ENCODE measurements at places on chromosomes 3 and 15.

GRCh38 chr3:11379238-11379823 is 107.1 kb downstream of the ATG7 start:
- no peak overlapping the region for H3K4me3 ChIP-seq
- H3K36me3 ChIP-seq = peaks cover 24% of the 10 kb centered on the region
- no peak for DNase-seq
- H3K27me3 ChIP-seq = no peaks in the 10 kb centered on the region
- H3K27ac ChIP-seq = no peak overlapping the region

DNA sequence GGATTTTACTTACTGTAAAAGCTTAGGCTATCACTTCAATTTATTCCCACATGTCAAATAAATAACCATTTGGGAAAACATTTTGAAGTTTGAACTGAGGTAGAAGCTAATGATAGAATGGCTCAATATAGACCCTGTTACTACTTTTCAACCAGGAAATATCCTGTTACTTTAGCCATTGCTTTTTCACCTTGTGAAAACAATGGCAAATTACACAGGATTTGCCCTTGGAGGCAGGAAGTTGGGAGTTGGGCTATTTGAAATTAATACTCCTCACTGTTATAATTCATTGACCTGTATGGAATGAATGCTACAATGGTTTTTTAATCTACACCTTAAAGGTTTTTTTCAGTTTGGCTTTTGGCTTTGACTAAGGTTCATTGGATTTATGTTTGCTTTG is 98.1 kb upstream of the UBE2E2 start:
- no peaks in the 10 kb centered on the region for H3K36me3 ChIP-seq
- no peaks in the 10 kb centered on the region for H3K4me1 ChIP-seq
- DNase-seq = no peak
- no peaks in the 10 kb centered on the region for H3K27me3 ChIP-seq
- H3K27ac ChIP-seq = no peak overlapping the region
- no peak overlapping the region for H3K4me3 ChIP-seq

- H3K27me3 ChIP-seq = no peaks in the 10 kb centered on the region
- peak overlapping the region; percentile 47 for H3K27ac ChIP-seq
- H3K36me3 ChIP-seq = peaks cover 28% of the 10 kb centered on the region
Measured at GRCh38 chr3:47910777-47911440, 105.3 kb downstream of the MAP4 start.

GRCh38 chr3:192831111-192831644 is 86.5 kb downstream of the MB21D2 start:
- H3K36me3 ChIP-seq = peaks cover 4% of the 10 kb centered on the region
- H3K27ac ChIP-seq = no peak overlapping the region
- H3K4me1 ChIP-seq = no peaks in the 10 kb centered on the region
- no peak overlapping the region for H3K4me3 ChIP-seq

DNA sequence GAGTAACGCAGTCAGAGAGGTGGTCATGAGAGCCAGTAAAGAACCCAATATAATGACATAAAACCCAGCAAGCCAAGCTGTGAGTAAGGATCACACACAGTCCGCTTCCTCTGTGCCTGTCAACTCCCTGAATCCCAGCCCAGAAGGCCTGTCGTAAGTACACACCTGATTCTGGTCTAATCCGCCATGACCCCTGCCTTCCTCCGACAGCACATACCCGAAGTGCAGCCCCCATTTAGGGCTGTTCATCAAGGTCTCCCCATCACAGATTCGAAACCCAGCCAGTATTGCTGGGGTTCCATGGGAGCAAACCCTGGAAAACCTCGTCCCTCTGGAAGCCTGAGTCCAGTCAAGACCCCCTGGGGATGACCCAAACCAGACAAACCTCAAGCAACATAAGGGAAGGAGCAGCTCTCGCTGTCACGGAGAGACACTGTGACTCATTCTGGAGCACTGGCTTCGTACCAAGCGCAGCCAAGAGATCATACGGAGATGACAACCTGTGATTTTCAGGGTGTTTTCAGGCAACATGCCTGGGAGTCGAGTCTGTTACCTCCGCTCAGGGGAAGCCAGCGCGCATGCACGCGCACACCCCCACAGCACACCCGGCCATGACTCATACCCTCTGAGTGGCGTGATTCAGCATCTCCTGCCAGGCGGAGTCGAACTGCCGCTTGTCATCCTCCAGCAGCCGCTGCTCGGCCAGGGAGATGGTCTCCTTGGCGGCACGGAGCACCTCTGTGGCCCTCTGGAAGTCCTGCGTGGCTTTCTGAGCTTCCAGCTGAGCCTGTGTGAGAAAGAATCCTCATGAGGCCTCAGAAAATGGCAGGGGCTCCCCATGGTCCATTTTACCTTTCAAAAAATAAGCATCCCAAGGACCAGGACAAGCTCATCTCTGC is 63.0 kb downstream of the SH3BP5 start:
- peaks cover 19% of the 10 kb centered on the region for H3K36me3 ChIP-seq
- peak overlapping the region; percentile 84 for H3K27ac ChIP-seq
- H3K4me1 ChIP-seq = peaks cover 78% of the 10 kb centered on the region
- peak overlapping the region; percentile 71 for H3K4me3 ChIP-seq
- peak; percentile 75 for DNase-seq

DNA sequence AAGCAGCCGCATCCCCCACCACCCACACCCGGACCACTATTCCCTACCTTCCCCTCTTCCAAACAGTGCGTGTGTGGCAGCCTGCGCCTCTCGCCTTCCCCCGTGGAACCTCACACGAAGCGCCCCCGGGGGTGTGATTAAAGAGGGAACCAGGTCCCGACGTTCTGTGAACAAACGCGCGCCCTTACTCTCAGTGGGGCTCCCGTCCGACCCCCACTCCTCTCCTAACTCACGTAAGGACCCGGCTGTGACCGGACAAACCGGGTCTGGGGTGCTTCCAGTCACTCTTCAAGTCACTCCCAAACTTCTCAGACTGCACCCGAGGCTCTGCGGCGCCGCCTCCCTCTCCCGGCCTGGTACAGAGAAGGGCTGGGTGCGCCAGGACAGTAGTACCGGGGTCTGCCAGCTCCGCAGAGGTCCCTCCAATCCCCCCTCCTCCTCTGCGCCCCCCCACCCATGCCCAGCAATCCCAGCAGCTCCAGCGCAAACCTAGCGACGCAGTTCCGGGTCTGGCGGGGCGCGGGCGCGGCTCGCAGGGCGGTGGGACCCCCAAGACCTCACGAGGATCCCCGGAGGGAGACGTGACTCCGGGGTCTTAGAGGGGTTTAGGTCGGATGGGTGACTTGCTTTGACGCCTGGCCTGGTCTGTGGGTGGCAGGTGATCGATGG is 574 bp downstream of the DUOXA1 start:
- DNase-seq = no peak
- H3K27ac ChIP-seq = no peak overlapping the region
- no peak overlapping the region for H3K4me3 ChIP-seq
- peaks cover 1% of the 10 kb centered on the region for H3K4me1 ChIP-seq
- H3K27me3 ChIP-seq = peaks cover 83% of the 10 kb centered on the region
- no peaks in the 10 kb centered on the region for H3K36me3 ChIP-seq

DNA sequence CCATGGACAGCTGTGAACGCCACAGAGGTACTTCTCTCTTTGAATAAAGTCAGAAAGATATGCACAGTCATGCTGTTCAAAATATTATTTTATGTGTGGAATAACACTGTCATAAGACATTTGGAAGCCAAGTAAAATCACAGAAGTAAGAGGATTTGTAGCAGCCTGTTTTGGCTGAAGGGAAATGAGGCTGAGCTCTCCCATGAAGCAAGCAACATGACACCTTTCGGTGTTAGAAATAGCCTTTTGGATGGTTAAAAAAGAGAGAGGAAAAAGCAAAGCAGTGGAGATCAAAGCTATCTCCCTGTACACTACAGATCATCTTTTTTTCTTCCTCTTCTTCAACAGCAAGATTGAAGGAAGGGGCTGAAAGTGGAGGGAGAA is 755.3 kb downstream of the ROBO1 start:
- no peak overlapping the region for H3K27ac ChIP-seq
- DNase-seq = no peak
- H3K4me3 ChIP-seq = no peak overlapping the region
- no peaks in the 10 kb centered on the region for H3K36me3 ChIP-seq

GRCh38 chr3:69695933-69696332 is 43.3 kb upstream of the MITF start:
- no peaks in the 10 kb centered on the region for H3K36me3 ChIP-seq
- peaks cover 7% of the 10 kb centered on the region for H3K27me3 ChIP-seq
- no peak overlapping the region for H3K27ac ChIP-seq
- DNase-seq = no peak

GRCh38 chr3:107142786-107143575 is 234.3 kb upstream of the CCDC54 start:
- H3K27me3 ChIP-seq = peaks cover 24% of the 10 kb centered on the region
- H3K4me1 ChIP-seq = no peaks in the 10 kb centered on the region
- DNase-seq = no peak
- no peak overlapping the region for H3K4me3 ChIP-seq
- H3K36me3 ChIP-seq = no peaks in the 10 kb centered on the region
- no peak overlapping the region for H3K27ac ChIP-seq

DNA sequence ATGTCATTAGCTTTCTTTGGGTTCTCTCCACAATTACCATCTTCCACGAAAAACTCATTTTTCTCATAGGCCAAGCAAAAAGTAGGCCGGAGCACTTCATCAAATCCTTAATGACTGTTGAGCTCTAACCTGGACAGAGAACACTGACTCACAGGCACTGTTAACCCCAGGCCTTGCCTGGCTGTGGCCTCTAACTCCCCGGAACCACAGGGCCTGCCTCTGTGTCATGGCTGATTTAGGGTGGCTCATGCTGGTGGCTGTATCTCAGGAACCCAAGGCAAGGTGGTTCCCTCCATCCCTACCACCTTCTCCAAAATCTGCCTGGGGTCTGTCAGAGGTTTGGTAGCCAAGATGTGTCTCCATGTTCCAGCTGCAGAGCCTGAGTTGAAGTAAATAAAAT is 3.6 kb downstream of the CRTAP start:
- H3K36me3 ChIP-seq = peaks cover 22% of the 10 kb centered on the region
- no peak for DNase-seq
- peaks cover 42% of the 10 kb centered on the region for H3K4me1 ChIP-seq
- peak overlapping the region; percentile 3 for H3K27ac ChIP-seq
- no peaks in the 10 kb centered on the region for H3K27me3 ChIP-seq

DNA sequence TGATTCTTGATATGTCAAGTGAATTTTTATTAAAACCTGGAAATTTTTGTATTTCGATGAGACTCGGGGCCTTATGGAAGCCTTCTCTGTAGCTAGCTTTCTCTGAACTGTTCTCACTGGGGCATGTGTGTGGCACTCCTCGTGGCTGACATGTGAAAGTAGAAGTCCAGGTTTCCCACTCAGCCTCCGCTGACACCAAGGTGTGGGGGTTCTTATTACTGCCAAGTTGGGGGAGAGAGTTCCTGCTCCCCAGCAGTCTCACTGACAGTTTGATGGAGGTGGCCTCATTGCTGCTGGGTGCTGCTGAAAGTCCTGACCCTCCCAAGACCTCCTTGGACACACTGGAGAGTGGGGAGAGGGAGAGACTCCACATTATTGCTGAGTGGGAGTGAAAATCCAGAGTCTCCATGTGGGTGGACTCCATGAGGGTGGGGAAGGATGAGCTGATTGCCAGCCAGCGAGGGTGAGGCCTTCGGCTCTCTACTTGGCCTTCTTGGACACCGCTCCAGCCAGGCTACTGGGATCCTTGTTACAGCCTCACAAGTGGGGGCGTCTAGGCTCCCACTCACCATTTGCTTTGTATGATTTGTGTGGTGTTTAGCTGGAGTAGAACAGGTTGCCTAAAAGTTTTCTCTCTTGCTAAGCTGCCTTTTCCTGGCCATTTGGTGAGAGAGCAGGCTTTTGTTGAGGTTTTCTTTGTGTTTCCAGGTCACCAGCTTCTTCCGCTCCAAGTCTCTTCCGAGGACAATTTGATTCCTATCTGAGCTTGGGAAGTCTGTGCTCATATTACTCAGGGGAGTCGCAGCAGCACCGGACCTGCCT is 64.1 kb downstream of the LSM3 start:
- no peak overlapping the region for H3K4me3 ChIP-seq
- no peak overlapping the region for H3K27ac ChIP-seq
- no peaks in the 10 kb centered on the region for H3K4me1 ChIP-seq

GRCh38 chr3:152243301-152243711 is 25.4 kb upstream of the MBNL1 start:
- H3K27ac ChIP-seq = peak overlapping the region; percentile 89
- no peak for DNase-seq
- no peaks in the 10 kb centered on the region for H3K27me3 ChIP-seq

GRCh38 chr3:183883291-183884096 is 1.2 kb downstream of the PARL start:
- no peaks in the 10 kb centered on the region for H3K27me3 ChIP-seq
- DNase-seq = no peak
- peak overlapping the region; percentile 96 for H3K4me3 ChIP-seq
- peaks cover 40% of the 10 kb centered on the region for H3K4me1 ChIP-seq
- peak overlapping the region; percentile 94 for H3K27ac ChIP-seq
